HFFc6 (cell line): ENCODE measurements at places on chromosomes 1 and 21. TPM values are rescaled to one million over a fixed set of nuclear protein-coding genes. Genes with fewer than 3 reads are reported as not detected.

DNA sequence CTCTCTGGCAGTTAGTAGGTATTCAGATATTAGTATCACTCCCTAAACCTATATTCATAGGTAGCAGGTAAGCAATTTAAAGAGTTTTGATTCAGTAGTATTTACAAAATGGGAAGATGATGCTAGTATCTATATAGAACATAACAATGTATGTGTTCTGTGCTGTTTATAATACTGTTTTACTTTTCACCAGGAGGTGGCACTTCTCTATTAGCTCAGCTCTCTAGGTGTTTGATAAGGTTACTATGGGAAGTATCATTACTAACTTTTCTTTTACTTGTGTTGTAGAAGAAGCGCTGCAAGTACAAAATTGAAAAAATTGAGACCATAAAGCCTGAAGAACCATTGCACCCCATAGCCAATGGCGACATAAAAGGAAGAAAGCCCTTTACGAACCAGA, 49.4 kb upstream of the FASLG start:
- DNase-seq, result peak; percentile 28

DIRAS3 gene
- 0.92 to 2.7 TPM (median 1.4 TPM) in 3 replicates for total RNA-seq

DNA sequence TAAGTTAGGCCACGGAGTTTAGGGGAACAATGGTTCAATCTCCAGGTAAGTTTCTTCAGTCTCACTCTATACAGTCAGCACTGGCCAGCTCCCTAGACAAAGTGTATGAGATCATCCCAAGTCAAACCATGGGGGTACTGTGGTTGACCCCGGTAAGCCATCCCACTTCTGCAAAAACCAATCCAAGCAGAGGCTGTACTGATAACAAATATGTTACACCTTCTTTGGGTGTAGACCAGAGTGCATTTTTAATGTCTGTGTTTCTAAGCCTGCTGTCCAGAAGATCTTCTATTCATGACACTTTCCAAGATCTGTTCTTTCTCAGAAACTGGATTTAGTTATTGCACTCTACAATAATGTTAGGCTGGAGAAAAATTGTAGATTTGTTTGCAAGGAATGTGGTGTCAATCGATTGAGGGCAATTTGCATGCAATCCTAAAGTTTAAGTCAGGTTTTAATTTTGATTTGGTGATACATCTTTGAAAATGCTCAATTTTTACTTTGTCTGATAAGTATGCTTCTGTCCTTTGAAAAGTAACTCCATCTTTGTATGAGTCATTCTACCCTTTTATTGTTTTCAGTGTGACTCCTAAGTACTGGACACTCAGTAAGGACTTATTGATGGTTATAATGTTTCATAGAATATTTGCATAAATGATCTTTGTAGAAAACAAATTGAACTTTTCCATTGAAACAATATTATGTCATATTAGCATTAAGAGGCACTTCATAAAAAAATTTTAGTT, 152.4 kb downstream of the HLX start:
- peak; percentile 2 for DNase-seq

SYNC gene
- total RNA-seq, result 38.9 and 48.7 TPM in 2 replicates

GRCh38 chr1:112761714-112762480, 46.8 kb upstream of the PPM1J start:
- no peak for DNase-seq

GRCh38 chr1:82161700-82162141, 361.0 kb downstream of the ADGRL2 start:
- DNase-seq, result no peak

ZMYND12 gene
- total RNA-seq, result not detected in 3 replicates

DNA sequence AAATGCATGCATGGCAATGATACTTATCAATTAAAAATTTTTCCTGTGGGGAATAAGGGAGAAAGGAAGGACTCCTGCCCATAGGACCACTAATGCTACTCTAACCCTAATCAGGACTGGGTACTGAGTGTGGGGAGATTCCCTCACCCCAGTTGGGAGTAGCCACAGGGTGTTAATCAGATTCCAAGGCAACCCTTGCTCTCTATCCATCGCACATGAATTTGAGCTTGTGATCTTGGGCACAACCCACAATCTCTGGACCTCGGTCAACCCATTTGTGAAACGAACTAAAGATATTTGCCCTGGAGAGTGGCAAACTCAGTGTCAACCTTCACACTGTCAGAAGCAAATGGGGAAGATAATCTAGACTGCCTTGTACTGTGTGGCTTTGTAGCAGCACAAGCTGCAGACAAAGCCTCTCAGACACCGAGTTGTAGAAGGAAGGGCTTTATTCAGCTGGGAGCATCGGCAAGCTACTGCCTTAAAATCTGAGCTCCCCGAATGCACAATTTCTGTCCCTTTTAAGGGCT, 69.5 kb downstream of the SERINC2 start:
- no peak for DNase-seq

- no peak for DNase-seq
Measured at GRCh38 chr1:84165601-84166000, 21.5 kb downstream of the PRKACB start.

DNA sequence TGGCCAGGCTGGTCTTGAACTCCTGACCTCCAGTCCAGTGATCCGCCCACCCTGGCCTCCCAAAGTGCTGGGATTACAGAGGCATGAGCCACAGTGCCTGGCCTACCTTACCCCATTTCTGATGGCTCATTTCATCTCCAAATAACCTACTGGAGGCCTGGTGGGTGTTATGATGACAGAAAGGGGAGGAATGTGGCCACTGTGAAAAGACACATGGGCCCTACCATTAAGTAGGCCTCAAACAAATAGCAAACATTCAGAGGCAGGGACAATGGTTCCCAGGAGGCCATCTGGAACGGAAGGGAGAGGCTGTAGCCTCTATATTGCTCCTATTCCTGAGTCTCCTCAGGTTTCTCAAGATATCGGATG, 932 bp upstream of the FCRLA start:
- DNase-seq, result peak; percentile 70

CADM3 gene
- total RNA-seq, result 0.06 TPM in 1 of 2 replicates, not detected in the other

GRCh38 chr1:186819126-186819525, 9.6 kb upstream of the PLA2G4A start:
- DNase-seq, result peak; percentile 56

GRCh38 chr1:189751311-189751710, 726.4 kb downstream of the BRINP3 start:
- DNase-seq, result no peak

FALEC gene
- 0.43 and 0.50 TPM in 2 replicates for total RNA-seq

DNA sequence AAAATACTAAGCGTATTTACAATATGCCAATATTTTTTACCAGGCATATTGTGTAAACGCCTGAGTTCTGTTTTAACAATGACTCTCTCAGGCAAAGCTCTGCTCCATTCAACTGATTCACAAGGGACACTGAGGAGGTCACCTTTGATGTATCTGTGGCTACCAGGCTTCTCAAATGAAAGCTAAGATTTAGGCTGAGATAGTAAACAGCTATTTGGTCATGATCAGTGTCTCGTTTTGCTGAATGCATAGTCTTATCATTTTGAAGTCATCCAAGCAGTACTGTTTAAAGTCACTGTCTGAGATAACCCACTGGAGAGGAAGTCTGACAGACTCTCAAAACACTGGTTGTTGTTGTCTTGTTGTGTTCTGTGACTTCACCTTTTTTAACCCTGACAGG, 13.7 kb upstream of the PLPPR5 start:
- DNase-seq, result no peak

CFHR1 gene
- total RNA-seq, result 0.37 TPM in 1 of 3 replicates, not detected in the others

AMY1C gene
- total RNA-seq, result not detected in 3 replicates

TRPM2 gene
- 0.05 to 0.26 TPM in 2 of 3 replicates, not detected in the other for total RNA-seq

GRCh38 chr1:16903054-16903453, 7.3 kb downstream of the RNU1-2 start:
- peak; percentile 76 for DNase-seq

- peak; percentile 66 for DNase-seq
Measured at GRCh38 chr1:203199816-203200571, 13.5 kb upstream of the CHI3L1 start.

GRCh38 chr1:52592637-52593323, 9.4 kb upstream of the GPX7 start:
- DNase-seq, result no peak

SLC44A3 gene
- total RNA-seq, result 0.53 to 0.98 TPM (median 0.62 TPM) in 3 replicates

GRCh38 chr1:108695535-108695934, 3.4 kb downstream of the PRPF38B start:
- no peak for DNase-seq

DNA sequence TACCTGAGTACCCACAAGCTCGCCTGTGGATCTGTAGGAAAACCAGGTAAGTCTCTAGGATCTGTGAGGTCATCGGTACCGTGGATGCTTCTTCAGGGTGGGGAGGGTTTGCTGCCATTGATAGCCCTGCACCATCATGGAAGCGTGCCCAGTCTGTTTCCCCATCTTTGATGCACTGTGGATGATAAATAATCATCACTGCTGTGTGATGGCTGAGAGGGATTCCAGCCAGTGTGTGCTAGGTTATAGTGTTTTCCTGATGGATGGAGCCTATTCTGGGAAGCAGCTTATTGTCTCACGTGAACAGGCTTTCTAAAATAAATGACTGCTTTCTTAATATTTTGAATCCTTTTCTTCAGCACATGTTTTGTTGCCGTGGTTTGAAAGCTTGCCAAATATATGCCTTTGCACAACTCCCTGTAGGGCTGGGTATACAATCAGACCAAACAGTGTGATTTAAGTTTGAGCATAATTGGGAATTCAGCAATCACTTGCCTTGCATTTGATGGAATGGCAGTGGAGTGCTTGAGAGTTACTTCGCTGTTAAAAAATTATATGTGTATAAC, 113.8 kb downstream of the CAMTA1 start:
- DNase-seq, result no peak

SPRR4 gene
- not detected in 3 replicates for total RNA-seq

GRCh38 chr1:181038399-181038873, 4.7 kb downstream of the MR1 start:
- DNase-seq, result peak; percentile 38

OR2L3 gene
- not detected in 3 replicates for total RNA-seq

CD247 gene
- total RNA-seq, result not detected in 3 replicates

GRCh38 chr1:116754198-116754977, at the start of gene CD2:
TSS of gene CD2 (plus strand) at chr1:116754430. CDS start at chr1:116754493, 63 bp downstream.
- no peak for DNase-seq

DNA sequence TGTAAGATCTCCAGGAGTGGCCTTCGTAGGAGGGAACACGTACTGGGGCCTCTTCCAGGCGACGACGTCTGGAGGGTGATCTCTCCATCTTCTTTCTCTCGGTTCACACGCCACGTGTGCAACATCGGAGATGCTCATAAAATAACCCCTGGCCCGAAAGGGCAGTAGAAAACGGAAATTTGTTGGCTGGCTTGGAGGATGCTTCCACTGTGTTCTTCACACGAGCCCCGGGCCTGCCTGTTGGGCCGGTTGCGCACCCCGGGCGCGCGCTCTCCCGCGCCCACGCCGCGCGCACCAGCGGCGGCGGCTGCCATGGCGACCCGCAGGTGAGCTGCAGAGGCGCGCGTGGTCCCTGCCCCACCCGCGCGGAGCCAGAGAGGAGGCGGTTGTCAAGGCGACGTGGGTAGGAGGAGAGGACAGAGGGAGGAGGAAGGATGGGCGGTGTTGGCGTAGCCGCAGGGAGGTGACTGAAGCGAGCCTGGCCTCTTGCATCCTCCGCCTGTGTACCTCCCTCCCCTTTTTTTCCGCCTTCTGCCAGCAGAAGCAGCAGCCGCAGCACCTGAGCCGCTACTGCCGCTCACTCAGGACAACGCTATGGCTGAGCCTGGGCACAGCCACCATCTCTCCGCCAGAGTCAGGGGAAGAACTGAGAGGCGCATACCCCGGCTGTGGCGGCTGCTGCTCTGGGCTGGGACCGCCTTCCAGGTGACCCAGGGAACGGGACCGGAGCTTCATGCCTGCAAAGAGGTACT, at the start of gene ELAPOR1:
Gene ELAPOR1 (plus strand): TSS at position 526 of the 752 bp plus-strand sequence. CDS start 69 bp downstream, at position 595.
- DNase-seq, result no peak

LMOD1 gene
- total RNA-seq, result 18.7 to 36.3 TPM (median 34.8 TPM) in 3 replicates

TAF12 gene
- 33.9 to 37.1 TPM (median 36.3 TPM) in 3 replicates for total RNA-seq

GRCh38 chr1:28115267-28115666, 26.9 kb upstream of the EYA3 start:
- no peak for DNase-seq

GRCh38 chr1:94622757-94623156, 81.2 kb upstream of the F3 start:
- DNase-seq, result peak; percentile 84

- no peak for DNase-seq
Measured at GRCh38 chr21:33281096-33281652, 15.0 kb downstream of the IL10RB start.

DNA sequence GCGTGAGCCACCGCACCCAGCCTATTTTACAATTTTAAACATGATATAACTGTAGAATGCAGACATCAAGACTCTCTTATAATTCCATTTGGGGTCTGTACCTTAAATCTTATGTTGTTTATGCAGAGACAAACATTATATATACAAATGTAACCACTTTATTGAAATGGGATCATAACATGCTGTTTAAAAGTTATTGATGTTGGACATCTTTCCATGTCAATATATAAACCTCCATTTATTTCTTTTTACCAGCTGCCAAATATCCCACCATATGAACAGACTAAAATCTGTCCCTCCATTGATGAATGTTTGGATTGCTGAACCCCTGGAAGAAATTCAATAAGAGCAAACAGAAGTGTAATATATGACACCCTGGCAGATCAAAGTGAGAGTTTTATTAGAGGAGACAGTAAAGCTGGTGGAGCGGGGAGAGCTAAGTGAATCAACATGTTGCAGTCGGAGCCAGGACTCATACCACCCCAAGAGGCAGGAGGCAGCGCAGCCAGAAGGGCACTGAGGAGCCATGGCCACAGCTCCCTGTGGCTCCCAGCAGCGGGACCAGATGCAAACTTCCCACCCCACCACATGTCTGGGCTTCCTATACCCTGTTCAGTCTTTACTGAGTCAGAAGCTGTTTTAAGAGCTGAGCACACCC, 4.7 kb upstream of the PCSK9 start:
- DNase-seq, result no peak

- DNase-seq, result no peak
Measured at GRCh38 chr1:64901663-64902062, 64.7 kb downstream of the JAK1 start.

DNA sequence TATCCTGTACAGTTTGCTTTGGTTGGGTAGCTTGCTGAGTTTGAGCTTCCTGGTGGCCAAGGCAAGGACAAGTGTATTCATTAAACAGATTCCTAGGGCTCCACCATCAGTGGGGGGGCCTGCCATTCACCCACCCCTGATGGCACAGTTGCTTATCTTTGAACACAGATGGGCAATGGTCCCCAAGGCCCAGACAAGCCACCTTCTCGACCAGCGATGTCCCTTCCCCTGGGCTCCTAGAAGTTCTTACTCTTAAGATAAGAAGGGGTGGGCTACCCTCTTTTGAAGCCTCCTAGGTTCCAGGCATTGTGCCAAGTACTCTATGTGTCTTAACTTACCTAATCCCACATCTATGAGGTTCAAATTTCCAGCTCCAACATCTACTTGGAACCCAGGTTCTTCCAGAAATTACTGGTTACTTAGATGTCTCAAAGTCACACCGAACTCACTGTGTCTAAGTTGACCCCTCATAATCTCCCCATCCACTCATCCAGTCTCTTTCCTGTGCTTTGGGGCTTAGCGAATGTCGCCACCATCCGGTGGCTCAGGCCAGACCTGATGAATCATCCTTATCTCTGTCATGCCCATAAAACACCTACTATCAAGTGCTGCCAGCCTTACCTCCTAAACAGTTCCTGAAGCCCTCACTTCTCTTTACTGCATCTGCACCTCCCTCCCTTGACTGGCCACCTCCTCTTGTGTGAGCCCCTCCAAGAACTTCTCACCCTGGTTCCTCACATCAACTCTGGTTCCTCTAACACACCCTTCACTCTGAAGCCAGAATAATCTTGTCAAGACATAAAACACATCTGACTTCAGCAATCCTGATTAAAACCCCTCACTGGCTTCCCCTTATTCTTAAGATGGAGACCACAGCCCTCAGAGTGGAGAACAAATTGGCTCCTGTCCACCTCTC, 50.1 kb downstream of the KLHDC7A start:
- no peak for DNase-seq

GRCh38 chr1:40563266-40563665, 31.8 kb downstream of the ZNF684 start:
- DNase-seq, result no peak

PLA2G2F gene
- total RNA-seq, result not detected in 3 replicates
